Stimulated activated CD8-positive, alpha-beta memory T cell treated with anti-CD3 and anti-CD28 coated beads, Interleukin-15, amount 100 ng/mL, for 4 hours (primary cell): ENCODE measurements at places on chromosomes 5 and 9.

DNA sequence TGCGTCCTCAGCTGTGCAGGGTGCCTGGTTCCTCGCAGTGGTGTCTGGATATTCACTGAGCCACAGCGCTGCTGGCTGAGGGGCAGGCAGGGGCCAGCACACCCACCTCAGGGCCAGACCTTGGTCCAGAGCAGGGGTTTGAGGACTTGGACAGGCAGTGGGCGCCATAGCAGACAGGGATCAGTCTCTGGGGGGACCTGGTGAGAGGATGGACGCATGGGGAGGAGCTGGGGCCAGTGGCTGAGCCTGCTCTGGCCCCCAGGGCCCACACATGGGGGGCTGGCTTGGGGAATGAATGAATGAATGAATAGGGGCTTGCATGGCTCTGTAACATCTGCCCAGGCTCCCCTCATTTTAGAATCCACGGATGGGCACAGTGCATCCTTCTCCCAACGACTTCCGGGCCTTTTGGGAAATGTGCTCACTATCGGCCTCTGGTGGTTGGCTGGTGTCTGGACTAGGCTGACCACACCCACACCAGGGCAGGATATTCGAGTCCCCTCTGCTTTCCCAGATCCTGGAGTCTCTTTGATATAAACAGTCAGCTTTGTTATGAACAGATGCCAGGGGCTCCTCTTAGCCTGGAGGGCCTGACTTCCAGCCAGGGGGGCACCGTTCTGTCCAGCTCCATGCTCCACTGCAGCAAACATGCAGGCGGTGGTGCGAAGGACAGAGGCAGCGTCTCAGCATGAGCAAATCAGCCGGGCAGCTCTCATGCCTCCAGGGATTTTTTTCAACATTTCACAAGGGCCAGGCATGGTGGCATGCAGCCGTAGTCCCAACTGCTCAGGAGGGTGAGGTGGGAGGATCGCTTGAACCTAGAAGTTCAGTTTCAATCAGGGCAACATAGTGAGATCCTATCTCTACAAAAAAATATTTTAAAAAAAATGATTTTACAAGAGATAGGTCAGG is 62.6 kb downstream of the NEK6 start:
- DNase-seq = no peak

DNA sequence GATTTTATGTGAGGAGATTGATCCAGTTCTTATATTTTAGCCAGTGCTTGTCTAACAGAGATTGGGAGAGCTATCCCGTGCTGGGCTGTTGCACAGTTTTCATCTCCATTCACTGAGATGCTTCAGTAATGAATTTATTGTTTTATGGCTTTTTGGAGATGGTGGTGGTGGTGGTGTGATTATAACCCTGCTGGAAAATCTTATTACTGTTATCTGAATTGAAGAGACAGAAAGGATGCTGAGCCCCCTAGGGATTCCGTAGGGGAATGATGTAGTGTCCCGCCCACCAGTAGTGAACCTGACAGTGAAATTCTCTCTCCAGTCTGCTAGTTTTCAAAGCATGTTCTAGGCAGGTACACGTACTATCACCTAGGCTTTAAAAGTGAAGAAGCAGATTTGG is 1.9 kb downstream of the RAI14 start:
- no peak for DNase-seq

GRCh38 chr9:98810102-98810842 is 2.8 kb downstream of the GALNT12 start:
- DNase-seq = no peak

GRCh38 chr5:38370358-38371100 is 112.2 kb downstream of the EGFLAM start:
- DNase-seq = no peak

DNA sequence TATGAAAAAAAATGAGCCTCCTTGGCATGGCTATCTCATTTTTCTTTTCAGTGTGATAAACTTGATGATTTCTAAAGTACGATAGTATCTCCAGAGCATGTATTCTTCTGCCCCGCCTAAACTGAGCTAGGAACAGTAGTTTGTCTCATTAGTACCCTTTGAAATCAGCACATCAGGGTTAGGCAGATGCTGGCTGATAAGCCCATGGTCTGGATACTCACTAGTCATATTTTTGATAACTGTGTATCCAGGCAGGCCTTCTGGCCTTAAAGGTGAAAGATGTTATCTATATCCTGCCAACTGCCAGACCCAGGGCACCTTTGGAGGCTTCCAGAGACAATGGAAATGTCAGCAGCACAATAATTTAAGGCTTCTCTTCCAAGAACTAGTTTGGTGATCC is 103.8 kb downstream of the GIN1 start:
- DNase-seq = no peak

GRCh38 chr9:111559000-111559610 is 34.1 kb downstream of the ZNF483 start:
- no peak for DNase-seq

DNA sequence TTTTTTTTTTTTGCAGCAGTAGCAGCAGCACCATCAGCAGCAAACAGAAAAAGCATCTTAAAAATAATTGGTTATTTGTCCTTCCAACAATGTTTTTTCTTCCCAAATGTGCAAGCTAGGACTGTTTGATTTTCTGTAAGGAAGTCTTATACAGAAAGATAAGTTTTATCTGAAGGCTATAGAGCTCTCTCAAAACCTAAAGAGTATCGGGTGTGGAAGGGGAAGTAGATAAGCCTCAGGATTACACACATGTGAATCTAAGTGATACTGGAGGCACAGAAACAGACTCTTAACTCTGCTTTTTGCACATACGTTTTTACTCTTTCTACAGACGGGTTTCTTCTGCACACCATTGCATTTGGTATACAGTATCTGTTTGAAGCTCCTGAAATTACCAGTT is 184.4 kb upstream of the FTMT start:
- DNase-seq = no peak

DNA sequence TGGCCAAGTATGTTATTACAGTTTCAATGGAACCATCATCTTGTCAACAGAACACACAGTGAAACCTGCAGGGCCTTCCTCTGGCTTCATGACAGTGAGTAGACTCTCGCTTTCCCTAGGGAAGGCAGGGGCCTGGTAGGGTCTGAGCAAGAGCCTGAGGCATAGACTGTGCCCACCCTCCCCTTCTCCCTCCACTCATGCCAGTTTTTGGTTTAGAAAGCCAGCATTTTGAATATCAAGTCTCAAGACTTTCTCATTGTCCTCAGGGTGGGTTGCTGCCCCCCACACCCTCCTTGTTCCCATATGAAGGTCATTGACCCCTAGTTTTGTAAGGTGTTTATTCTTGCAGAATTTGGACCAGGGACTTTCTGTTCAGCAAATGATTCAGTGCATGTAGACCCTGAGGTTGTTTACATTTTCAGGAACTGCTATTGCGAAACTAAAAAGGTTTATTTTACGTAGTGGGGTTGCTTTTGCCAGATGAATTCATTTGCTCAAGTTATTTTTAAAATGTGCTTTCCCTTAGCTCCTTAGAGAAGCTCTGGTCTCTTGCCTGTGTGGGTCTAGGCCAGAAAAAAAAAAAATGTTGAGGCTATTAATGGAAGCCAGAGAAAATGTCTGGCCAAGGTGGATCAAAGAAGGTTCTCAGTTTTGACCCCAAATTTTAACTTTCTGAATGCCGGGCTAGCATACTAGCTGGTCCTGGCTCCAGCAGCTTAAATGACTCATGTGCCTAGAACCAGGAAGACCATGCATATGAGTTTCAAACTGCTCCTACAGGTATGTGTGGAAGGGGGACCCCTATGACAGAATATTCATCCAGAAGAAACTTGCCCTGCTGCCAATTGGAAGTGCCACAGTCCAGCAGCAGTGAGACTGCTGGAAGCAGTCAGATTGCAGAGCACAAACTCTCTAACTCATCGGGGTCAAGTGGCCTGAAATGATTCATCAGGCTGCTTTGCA is 10.1 kb upstream of the MOB3B start:
- DNase-seq = no peak

DNA sequence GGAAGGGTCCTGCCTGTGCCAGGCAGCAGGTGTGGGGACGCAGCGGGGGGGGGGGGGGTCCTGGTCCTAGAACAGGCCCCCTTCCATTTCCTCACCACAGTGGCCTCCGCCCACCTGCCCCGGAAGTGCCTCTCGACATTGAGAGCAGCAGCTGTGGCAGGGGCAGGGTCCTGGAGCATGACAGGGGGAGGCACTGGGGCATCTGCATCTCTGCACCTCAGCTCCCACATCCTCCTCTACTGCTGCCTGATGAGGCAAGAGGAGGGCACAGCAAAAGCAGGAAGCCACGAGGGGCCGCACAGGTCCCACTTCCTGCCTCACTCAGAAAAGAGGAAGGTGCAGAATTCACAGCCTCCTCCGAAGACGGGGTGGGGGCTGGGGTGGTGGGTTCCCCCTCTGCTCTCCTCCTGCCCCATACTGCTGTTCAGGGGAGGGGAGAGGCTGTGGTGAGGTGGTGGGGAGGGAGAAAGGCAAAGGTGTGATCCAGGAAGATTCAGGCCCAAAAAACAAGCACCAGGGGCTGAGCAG is 14.8 kb downstream of the AKNA start:
- peak; percentile 56 for DNase-seq

- no peak for DNase-seq
Measured at GRCh38 chr5:128646176-128646575, 108.1 kb upstream of the FBN2 start.

GRCh38 chr9:107174441-107174840 is 108.6 kb upstream of the RAD23B start:
- no peak for DNase-seq

GRCh38 chr9:38226491-38226951 is 157.5 kb upstream of the SHB start:
- DNase-seq = no peak

GRCh38 chr9:29394855-29395254 is 1821.6 kb upstream of the C9orf72 start:
- DNase-seq = no peak

- no peak for DNase-seq
Measured at GRCh38 chr5:128083811-128084227, 253 bp downstream of the SLC12A2 start.

DNA sequence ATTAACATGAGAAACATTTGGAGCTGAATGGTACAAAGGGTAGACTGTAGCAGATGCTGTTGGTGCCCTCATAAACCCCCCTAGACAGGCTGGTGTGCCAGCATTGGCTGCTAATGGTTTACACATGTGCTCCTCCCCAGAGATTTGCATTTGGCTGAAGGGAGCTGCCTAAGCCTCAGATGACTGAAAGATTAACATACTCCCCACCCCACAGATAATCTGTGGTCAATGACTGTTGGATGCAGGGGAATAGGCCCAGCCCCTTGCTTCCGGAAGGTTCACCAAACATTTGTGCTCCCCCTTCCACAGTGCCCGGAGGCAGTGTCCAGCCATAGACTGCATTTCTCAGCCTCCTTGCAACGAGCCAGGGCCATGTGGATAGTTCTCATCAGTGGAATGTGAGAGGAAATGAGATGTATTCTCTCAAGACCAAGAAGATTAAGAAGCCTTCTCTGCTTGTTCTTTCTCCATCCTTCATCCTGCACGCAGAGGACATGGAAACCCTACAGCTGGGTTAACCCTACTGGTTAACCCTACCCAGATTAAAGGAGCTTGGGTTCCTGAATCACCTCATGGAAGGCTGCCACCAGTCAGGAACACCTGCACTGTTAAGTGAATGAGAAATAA is 79.6 kb downstream of the PHAX start:
- DNase-seq = no peak

DNA sequence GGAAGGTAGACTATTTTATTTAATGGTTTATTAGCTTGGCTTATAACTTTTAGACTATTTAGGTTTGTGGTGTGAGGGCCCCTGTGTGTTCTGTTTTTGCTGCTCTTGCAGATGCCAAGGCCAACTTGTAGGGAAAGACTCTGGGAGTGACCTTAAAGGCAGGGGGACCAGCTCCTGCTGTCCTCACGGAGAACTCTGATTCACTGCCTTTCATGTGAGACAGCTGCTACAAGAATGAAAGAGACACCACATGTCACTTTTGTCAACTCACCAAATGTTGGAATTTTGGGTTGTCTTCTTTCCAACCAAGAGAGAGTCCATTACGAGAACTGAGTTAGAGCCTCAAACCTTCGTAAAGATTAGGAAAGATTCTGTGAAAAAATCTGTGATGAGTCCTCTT is 258.3 kb upstream of the ADAMTSL1 start:
- DNase-seq = no peak

- no peak for DNase-seq
Measured at GRCh38 chr9:124458441-124458840, 8.2 kb downstream of the ADGRD2 start.

- no peak for DNase-seq
Measured at GRCh38 chr9:72292256-72292682, 72.7 kb downstream of the ZFAND5 start.

DNA sequence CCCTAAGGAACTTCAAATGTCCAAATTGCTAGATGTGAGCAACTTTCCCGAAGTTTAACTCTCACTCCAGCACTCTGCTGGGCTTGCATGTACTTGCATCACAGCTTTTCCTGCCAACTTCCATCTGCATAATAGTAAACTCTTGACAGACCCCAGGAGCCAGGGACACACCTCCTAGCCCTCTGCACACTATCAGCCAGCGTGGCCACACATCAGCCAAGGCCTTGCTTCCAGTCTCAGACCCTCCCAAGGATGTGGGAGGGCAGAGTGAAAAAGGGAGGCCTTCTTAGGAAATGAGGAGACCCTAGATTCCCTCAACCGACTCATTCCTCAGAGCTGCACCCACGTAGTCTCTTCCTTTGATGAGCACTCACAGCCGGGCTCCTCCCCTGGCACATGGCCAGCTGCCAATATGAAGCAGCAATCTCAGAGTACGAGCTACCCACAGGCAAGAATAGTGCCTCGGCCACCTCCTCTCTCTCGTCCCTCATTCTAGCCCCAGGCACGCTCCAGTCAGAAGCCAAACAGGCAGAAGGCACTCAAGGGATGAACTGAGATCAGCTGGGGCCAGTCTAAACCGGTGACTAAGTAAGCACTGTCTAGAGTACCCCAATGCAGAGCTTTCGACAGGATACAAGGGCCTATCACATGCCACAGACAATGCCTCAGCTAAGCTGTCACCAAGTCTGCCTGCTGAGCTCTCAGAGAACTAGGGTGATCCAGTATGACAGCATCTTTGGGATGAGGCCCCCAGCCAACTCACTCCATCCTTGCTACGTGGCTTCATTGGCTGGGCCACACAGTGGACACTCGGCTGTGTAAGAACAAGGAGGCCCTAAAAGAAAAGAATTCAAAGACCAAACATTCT is 2.3 kb downstream of the P4HA2 start:
- DNase-seq = peak; percentile 19

DNA sequence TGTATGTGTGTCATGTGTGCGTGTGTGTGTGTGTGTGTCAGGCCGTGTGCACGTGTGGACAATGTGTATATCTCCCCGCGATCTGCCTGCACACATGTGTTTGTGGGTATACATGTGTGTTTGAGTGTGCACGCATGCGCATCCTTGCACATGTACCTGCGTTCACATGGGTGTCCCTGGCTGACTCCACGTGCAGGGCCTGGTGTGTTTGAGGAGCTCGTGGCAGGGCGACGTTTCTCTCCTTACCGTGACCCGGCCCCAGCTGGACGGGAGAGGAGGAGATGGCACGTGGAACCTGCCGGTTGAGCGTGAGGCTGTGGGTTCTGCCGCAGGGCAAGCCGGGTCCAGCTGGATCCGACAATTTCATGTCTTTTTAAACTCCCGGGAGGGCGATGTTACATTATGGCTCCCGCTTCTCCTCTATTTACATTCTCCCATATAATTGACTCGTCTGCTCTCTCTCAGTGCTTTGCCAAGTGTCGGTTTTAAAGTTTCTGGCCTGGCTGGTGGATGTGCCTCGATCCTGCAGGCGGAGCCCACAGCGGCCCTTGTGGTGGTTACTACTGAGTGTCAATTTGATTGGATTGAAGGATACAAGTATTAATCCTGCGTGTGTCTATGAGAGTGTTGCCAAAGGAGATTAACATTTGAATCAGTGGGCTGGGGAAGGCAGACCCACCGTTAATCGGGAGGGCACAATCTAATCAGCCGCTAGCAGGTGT is 5.9 kb downstream of the COL5A1 start:
- no peak for DNase-seq
